ENCODE measurements at places on chromosomes 16 and 17.

DNA sequence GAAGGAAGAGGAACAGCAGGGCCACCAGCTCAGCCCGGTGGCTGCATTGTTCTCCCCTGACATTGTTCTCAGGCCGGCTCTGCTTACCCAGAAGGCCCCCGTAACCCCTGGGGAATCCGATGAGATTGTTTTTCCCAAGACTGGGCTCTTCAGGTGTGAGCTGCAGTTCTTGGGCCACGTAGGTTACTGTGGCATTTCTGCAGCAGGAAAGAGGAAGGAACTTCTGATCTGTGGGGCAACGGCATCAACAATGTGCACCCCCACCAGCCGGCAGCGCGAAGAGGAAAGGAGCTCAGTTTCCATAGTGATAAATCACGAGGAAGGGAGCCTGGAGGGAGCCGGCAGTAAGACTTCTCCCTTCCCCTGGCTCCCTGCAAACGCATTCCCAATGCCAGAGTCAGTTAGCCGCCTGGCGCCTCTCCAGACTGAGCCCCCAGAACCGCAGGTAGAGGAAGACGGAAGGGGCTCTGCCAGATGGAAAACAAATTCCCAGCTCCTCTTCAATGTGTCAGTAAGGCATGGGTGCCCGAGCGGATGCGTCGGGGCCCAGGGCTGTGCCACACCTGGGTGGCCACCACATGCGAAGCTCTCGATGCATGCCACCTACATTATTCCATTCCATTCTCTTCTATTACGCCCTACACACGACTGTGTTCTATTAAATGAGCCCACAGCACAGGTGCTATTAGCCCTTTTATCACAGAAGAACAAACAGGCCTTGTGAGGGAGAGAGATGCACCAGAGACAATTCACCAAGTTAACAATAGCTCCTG is 21.5 kb upstream of the PECAM1 start:
- H3K4me3 ChIP-seq, result peak overlapping the region; percentile 59
- no peaks in the 10 kb centered on the region for H3K27me3 ChIP-seq
- no peaks in the 10 kb centered on the region for H3K36me3 ChIP-seq
- DNase-seq, result no peak
- peaks cover 12% of the 10 kb centered on the region for H3K4me1 ChIP-seq

DNA sequence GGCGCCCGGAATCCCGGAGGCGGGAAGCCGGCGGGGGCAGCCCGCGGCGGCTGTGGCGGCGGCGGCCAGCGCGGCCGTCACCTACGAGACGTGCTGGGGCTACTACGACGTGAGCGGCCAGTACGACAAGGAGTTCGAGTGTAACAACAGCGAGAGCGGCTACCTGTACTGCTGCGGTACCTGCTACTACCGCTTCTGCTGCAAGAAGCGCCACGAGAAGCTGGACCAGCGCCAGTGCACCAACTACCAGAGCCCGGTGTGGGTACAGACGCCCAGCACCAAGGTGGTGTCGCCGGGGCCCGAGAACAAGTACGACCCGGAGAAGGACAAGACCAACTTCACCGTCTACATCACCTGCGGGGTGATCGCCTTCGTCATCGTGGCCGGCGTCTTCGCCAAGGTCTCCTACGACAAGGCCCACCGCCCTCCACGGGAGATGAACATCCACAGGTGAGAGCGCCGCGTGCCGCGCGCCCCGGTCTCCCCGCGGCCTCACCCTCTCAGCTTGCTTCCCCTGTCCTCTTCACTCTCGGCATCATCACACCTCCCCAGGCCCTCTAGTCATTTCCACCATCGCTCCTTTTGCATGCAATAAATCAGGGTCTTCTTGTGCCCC is 706 bp downstream of the SHISA6 start:
- H3K27ac ChIP-seq, result no peak overlapping the region
- H3K4me3 ChIP-seq, result peak overlapping the region; percentile 48
- no peaks in the 10 kb centered on the region for H3K36me3 ChIP-seq
- peaks cover 86% of the 10 kb centered on the region for H3K27me3 ChIP-seq

DNA sequence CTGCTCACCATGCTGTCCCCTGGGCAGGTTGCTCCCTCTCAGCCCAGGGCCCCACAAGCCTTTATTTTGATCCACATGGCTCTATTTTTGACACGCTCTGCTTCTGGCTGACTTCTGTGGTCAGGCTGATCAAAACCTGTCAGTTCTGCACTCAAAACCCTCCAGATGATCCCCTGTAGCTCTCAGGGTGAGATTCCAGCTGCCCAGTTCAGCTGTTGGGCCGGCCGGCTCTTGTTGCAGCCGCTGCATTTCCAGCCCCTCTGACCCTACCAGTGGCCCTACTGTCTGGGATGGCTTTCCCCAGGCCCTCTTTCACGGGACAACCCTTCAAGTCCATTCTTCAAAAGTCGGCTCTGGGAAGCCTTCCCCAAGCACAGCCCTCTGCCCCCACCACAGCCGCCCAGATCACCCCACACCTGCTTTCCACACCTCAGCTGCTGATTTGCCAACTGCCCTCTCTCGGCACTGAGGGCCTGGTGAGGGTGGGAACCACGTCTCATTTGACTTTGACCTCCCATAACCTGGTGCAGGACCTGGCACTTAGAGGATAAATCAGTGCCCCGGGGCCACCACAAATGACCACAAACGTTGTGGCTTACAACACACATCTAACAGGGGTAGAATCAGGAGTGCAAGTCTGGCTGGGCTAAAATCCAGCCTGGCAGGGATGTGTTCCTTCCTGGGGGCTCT is 16.3 kb upstream of the CACNG4 start:
- H3K4me1 ChIP-seq, result peaks cover 63% of the 10 kb centered on the region
- H3K27me3 ChIP-seq, result peaks cover 22% of the 10 kb centered on the region
- DNase-seq, result no peak
- no peak overlapping the region for H3K4me3 ChIP-seq

GRCh38 chr17:35554668-35555067 is 6.0 kb downstream of the SLFN14 start:
- no peak overlapping the region for H3K4me3 ChIP-seq
- peaks cover 76% of the 10 kb centered on the region for H3K27me3 ChIP-seq
- no peaks in the 10 kb centered on the region for H3K36me3 ChIP-seq
- H3K4me1 ChIP-seq, result no peaks in the 10 kb centered on the region
- no peak for DNase-seq

DNA sequence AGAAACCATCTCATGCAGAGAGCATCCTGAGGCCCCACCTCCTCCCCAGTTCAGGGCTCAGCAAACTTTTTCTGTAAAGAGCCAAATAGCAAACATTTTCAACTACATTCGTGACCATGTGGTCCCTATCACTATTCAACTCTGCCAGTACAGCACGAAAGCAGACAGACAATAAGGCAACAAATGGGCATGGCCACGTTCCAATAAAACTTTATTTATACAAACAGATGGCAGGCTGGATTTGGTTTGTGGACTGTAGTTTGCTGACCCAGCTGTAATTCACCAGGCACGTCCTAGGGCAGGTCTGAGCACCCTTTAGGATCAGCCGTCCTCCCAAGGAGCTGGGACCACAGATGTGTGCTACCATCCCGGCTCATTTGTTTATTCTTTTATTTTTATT is 27.1 kb upstream of the GPRC5C start:
- no peaks in the 10 kb centered on the region for H3K27me3 ChIP-seq
- H3K4me1 ChIP-seq, result peaks cover 11% of the 10 kb centered on the region

- peaks cover 4% of the 10 kb centered on the region for H3K4me1 ChIP-seq
- no peak for DNase-seq
- H3K36me3 ChIP-seq, result peaks cover 53% of the 10 kb centered on the region
- no peak overlapping the region for H3K4me3 ChIP-seq
- H3K27ac ChIP-seq, result no peak overlapping the region
- H3K27me3 ChIP-seq, result no peaks in the 10 kb centered on the region
Measured at GRCh38 chr16:69747115-69747514, 7.6 kb downstream of the NOB1 start.

DNA sequence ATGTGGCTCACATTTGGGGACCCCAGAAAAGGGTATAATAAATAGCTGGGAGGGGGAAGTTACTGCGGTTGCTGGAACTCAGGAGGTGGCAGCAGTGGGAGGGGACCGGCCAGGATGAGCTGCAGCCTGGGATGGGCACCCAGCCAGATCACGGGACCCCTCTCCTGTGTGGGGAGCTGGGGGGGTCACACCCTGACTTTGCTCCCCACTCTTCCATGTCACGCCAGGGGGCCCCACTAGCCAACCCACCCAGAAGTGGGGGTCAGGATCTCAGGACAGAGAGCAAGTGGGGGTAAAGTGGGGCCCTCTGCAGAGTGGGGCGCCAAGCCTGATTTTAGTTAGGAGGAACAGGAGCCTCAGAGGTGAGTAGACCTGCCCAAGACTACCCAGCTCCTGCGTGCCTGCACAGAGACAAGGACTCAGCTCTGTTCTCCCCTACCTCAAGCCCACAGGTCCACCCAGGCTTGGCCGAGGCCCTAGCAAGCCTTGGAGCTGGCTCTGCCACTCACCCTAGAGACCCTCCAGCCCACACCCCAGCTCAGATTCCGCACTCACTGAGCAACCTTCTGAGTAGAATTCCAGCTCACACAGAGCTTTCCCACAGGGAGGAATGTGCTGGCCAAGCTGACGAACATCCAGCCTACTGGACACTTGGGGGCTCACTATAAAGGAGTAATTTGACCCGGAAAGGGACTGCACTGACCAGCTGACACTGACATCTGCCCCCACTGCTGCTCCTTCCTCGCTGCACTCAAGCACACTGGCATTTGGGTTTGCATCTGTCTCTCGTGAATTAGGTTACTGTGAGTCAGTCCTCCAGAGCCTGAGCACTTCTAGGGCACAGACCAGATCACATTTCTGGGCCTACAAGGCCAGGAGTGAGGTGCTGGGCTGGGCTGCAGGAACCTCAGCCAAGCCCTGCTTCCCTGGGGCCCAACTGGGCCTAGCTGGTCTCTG is 310.1 kb downstream of the C16orf95 start:
- no peaks in the 10 kb centered on the region for H3K4me1 ChIP-seq
- no peak for DNase-seq
- peaks cover 11% of the 10 kb centered on the region for H3K27me3 ChIP-seq

GRCh38 chr17:57152967-57153528 is 68.0 kb downstream of the AKAP1 start:
- no peak overlapping the region for H3K27ac ChIP-seq
- peaks cover 3% of the 10 kb centered on the region for H3K4me1 ChIP-seq
- no peak for DNase-seq
- no peak overlapping the region for H3K4me3 ChIP-seq
- H3K36me3 ChIP-seq, result no peaks in the 10 kb centered on the region

GRCh38 chr17:30376621-30377452 is 1.9 kb upstream of the CPD start:
- H3K4me3 ChIP-seq, result peak overlapping the region; percentile 3
- DNase-seq, result no peak
- H3K36me3 ChIP-seq, result no peaks in the 10 kb centered on the region

GRCh38 chr16:88491560-88492310 is 38.7 kb downstream of the ZFPM1 start:
- DNase-seq, result no peak
- H3K27me3 ChIP-seq, result no peaks in the 10 kb centered on the region
- H3K36me3 ChIP-seq, result no peaks in the 10 kb centered on the region
- H3K4me1 ChIP-seq, result peaks cover 7% of the 10 kb centered on the region
- H3K4me3 ChIP-seq, result no peak overlapping the region

DNA sequence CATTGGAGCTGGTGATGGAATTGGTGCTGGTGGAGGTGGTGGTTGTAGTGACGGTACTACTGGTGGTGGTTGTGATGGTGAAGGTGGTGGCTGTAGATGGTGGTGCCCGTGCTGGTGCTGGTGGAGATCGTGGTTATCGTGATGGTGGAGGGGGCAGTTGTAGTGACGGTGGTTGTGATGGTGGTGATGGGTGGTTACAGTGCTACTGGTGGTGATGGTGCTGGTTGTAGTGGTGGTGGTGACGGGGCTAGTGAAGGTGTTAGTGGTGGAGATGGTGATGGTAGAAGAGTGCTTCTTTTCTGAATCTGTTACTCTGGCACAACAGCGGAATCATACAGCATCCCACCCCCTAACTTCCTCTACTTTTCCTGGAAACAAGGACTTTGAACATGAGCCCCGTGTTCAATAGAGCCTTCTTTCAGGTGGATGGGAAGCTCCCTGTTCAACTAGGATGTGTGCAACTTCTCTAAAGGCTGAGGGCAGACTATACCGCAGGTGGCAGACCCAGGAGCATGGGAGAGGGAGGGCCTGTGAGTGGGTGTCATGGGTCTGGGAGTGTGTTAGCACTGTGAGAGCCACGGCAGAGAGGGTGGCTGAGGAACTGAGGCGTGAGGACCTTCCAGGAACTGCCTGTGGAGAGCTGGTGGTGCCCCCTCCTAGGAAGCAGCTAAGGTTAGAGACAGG is 8.2 kb downstream of the TBX21 start:
- H3K4me3 ChIP-seq, result no peak overlapping the region
- no peak overlapping the region for H3K27ac ChIP-seq
- peaks cover 81% of the 10 kb centered on the region for H3K27me3 ChIP-seq
- H3K4me1 ChIP-seq, result no peaks in the 10 kb centered on the region

DNA sequence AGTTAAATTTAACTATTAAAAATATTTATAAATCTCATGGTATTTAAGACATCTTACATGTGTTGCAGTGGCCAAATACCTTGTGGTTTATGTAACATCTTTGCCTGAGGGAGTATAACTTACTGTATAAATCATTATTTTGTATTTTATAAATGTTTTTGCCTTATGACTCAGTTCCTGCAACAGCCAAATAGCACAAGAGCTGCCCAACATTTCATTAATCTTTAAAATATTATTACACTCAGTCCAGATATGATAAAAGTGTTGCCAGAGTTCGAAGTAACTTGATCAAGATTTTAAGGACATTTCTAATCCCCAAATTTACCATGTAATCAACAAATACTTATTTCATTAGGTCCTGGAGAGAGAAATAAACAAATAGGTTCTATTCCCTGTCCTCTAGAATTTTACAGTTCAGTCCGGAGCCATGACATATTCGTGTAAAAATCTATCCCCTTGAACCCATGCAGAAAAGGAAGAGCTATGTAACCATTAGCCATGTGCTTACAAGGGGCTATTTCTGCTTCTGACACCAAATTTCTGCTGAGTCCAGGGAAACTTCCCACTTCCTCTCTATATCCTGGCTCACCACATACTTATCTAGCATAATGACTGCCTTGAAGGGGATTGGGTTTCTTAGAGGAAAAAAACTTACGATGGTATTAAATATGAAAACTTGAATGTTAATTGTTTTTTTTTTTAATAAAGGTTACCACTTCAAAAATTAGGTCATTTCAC is 44.0 kb downstream of the IRX6 start:
- H3K27me3 ChIP-seq, result peaks cover 81% of the 10 kb centered on the region
- H3K27ac ChIP-seq, result no peak overlapping the region
- peaks cover 24% of the 10 kb centered on the region for H3K4me1 ChIP-seq

- peak overlapping the region; percentile 4 for H3K27ac ChIP-seq
- H3K36me3 ChIP-seq, result peaks cover 8% of the 10 kb centered on the region
- no peak for DNase-seq
- H3K4me3 ChIP-seq, result no peak overlapping the region
- H3K27me3 ChIP-seq, result no peaks in the 10 kb centered on the region
- no peaks in the 10 kb centered on the region for H3K4me1 ChIP-seq
Measured at GRCh38 chr17:75249564-75249963, 11.8 kb downstream of the GGA3 start.

- no peaks in the 10 kb centered on the region for H3K27me3 ChIP-seq
- H3K4me1 ChIP-seq, result no peaks in the 10 kb centered on the region
- no peak overlapping the region for H3K4me3 ChIP-seq
- no peaks in the 10 kb centered on the region for H3K36me3 ChIP-seq
- no peak for DNase-seq
- H3K27ac ChIP-seq, result no peak overlapping the region
Measured at GRCh38 chr16:35492225-35492624, 2032.8 kb downstream of the TP53TG3F start.

Data from mesothelial cell of epicardium (in vitro differentiated cells).